WERI-Rb-1 (cell line): ENCODE measurements at places on chromosomes 7 and 10.
A peak's percentile ranks its signal among the peaks of the same experiment; 100 is the strongest.

DNA sequence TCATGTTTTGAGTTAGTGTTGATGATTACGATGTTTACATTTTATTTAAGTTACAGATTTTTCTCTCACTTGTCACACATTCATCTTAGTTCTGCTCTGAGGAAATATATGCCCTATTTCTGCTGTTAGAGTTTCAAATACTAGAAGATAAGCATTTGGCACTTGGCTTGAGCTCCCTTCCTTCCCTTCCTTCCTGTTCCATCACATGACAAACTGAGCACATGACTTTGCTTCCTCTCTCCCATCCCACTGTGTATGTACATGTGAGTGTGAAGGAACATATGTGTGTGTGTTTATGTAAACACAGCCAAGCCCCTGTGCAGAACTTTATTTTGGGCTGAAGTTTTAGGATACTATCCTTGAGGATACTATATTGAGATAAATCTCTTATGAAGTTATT, 795.9 kb upstream of the IGFBP3 start:
- no peak for DNase-seq

GRCh38 chr10:100519311-100520051, at the start of gene SEC31B:
Gene SEC31B (minus strand): TSS chr10:100519861. CDS start chr10:100516952, 2,909 bp downstream.
- DNase-seq, result peak; percentile 71

GRCh38 chr7:71972534-71972933, 439.6 kb downstream of the CALN1 start:
- DNase-seq, result no peak

- no peak for DNase-seq
These were observed 102.2 kb upstream of the ELMO1 start for GRCh38 chr7:37550872-37551271.

GRCh38 chr10:124221356-124222317, 128.2 kb upstream of the CHST15 start:
- DNase-seq, result no peak

- no peak for DNase-seq
These were observed 27.0 kb downstream of the DLD start for GRCh38 chr7:107917763-107918651.
